ENCODE measurements at places on chromosomes 2 and 18.
A peak's percentile ranks its signal among the peaks of the same experiment; 100 is the strongest.

DNA sequence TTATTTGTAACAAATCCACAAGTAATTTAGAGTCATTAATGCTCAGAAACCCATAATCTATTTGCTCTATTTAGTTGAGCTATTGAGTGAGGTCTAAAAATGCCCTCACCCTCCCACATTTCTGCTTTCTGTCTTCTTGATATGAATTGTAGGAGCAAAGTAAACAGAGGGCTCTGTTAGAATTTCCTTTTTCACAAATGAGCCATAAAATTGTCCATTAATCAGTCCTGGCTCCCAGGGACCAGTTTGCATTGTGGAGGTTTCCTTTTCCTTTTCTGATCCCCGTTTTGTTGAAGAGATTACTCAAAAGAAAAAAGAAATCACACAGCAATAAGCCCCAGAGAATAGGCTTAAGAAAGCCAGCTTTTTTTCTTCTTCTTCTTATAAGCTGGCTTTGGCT lies 476.7 kb downstream of the EPHA4 start:
- no peak for DNase-seq

GRCh38 chr2:23618794-23619530 lies 234.0 kb downstream of the KLHL29 start:
- DNase-seq = no peak

DNA sequence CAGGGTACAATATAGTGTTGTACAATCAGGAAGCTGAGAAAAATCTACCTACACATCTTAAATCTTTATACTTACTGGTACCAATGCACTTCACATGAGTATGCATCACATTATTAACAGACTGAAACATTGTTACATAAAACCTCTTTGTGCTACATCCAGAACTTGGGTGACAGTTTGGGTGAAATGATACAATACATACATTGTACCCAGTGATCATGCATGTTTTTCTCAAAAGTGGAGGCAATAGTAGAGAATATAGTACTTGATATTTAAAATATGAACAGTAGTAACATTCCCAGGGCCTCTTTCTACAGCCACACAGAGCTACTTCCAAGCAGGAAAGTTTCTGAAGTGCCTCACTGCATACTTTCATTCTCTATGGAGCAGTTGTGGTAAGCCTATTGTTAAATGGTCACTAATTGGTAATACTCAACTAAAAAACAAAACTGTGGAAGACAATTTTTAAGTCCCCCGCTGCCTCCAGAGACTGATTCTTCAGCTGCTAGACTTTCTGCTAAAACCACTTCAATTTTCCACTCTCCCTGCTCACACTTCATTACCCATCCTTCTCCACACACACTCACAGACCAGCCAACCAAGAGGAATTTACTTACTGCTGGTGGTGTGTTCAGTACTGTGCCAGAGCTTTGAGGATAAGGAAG lies 22.9 kb upstream of the GRB14 start:
- no peak for DNase-seq

- no peak for DNase-seq
Observed at GRCh38 chr18:79356435-79356834, 39.3 kb upstream of the NFATC1 start.

- no peak for DNase-seq
Observed at GRCh38 chr18:49076654-49077166, 125.9 kb upstream of the SMAD7 start.

GRCh38 chr2:54881759-54882158 lies 158.3 kb downstream of the EML6 start:
- peak; percentile 16 for DNase-seq

- no peak for DNase-seq
Observed at GRCh38 chr2:177908182-177908581, 164.4 kb downstream of the PDE11A start.

- DNase-seq = no peak
Observed at GRCh38 chr2:177545981-177546585, 153.5 kb downstream of the AGPS start.

DNA sequence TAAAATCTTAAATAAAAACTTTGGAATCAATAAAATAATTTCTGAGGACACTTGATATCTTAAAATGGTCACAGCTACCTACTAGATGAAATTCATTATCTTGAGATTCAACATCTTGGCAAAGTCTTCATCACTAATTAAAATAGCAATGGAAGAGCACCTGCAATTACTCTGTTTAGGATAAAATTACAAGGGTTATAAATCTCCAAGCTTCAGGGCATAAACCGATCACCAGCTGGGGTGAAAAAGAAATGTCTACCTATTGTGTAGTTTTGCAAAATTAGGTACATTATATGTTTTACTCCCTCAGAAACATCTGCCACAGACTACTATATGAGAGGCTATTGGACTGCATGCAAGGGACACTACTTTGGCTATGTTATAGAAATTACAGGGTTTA lies 327.1 kb downstream of the CCDC178 start:
- no peak for DNase-seq

DNA sequence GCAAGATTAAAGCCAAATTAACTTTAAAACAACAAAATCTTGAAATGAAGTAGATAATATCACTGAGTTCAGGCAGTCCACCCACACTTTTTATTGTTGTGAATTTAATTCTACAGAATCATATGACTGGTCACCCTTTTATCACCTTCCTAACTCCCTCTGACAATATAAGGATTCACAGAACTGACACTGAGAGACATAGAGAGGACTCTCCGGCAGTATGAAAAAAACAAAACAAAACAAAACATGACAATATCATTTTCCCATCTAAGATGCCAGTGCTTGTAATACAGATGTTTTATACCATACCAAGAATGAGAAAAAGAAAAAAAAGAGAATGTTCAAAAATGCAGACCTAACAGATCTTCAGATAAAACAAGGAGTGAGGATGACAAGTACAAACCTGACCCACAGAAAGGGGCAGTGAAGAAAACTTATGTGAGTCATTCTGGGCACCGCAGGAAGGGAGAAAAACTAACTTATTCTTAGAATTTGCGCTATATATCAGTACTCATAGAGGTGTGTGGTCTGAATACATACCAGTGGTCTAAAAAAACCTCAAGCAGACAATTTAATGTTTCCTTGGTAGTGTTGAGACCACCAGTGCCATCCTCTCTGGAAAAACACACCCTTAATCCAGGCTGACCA lies 136.6 kb downstream of the ZAP70 start:
- DNase-seq = peak; percentile 34
